Breast epithelium (tissue), 4 donors: ENCODE measurements at places on chromosomes 4 and X. TPM values are rescaled to one million over a fixed set of nuclear protein-coding genes. Genes with fewer than 3 reads are reported as not detected.
A peak's percentile ranks its signal among the peaks of the same experiment; 100 is the strongest.

GRCh38 chr4:91502365-91502764, 801.4 kb upstream of the GRID2 start:
- no peaks in the 10 kb centered on the region for H3K36me3 ChIP-seq
- no peak for DNase-seq
- no peak overlapping the region for H3K27ac ChIP-seq

DNA sequence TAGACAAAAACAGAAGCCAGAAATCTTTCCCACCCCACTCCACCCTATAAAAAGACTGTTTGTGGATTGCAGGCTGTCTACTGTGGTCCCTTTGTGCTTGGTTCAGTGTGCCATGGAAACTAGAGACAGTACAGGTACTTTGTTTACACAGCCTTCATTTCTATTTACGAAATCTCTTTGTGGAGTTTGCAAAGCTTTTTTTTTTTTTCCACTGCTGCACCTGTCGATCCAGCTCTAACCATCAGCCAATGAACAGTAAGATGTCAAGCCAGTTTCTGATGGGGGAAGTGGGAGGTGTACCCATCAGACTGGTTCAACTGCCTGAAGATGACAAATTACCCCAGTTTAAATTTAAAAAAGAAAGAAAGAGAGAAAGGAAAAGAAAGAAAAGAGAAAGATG, 20.2 kb upstream of the LRBA start:
- H3K4me3 ChIP-seq: no peak overlapping the region
- DNase-seq: no peak
- no peaks in the 10 kb centered on the region for H3K4me1 ChIP-seq
- no peaks in the 10 kb centered on the region for H3K36me3 ChIP-seq
- no peaks in the 10 kb centered on the region for H3K27me3 ChIP-seq
- H3K27ac ChIP-seq: no peak overlapping the region

- H3K27me3 ChIP-seq: no peaks in the 10 kb centered on the region
- H3K4me1 ChIP-seq: no peaks in the 10 kb centered on the region
- no peaks in the 10 kb centered on the region for H3K36me3 ChIP-seq
- H3K27ac ChIP-seq: no peak overlapping the region
These were observed 2051.3 kb downstream of the PCDH7 start for GRCh38 chr4:32771491-32771890.

DNA sequence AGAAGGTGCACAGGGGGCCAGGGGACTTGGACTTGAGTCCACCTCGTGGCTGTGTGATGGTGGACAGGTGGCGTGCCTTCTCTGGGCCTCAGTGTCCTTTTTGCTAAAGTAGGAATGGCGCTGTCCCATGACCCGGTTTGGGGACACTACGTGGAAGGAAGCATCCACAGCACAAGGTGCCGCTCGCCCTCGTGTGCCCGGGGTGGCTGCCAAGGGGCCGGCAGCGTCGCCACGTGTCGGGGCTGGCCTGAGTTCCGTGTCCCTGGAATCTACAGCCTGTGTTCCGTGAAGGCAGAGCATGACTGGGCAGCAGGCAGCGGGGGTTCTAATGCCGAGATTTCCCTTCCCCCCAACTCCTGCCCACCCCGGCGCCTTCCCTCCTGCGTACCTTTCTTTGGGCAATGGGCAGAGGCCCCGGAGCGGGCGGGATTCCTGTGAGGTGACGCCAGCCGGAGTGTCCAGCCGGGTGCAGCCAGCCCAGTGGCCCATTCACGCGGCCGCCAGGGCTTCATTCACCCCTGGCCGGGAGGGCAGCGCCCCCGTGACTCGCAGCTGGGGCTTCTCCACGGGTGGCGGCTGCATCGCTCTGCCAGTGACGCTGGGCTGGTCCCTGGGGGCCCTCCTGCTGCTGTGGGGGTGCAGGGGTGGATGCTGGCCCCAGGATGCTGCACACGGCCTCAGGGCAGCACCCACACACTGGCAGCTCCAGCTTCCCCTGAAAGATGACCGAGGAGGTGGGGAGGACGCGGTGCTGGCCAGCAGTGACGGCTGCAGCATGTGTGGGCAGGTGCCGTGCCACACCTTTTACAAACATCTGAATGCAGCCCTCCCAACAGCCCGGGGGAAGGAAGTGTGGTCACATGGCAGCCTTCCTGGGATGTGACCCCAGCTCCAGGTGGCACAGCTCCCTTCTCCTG, 21.2 kb downstream of the DOK7 start:
- H3K4me3 ChIP-seq: peak overlapping the region; percentile 46
- peak; percentile 88 for DNase-seq
- H3K27ac ChIP-seq: peak overlapping the region; percentile 48
- H3K4me1 ChIP-seq: peaks cover 13% of the 10 kb centered on the region
- H3K36me3 ChIP-seq: no peaks in the 10 kb centered on the region
- H3K27me3 ChIP-seq: peaks cover 37% of the 10 kb centered on the region

GRCh38 chr4:30904588-30904987, 184.4 kb downstream of the PCDH7 start:
- H3K4me3 ChIP-seq: no peak overlapping the region
- no peak for DNase-seq
- no peak overlapping the region for H3K27ac ChIP-seq
- no peaks in the 10 kb centered on the region for H3K4me1 ChIP-seq

GRCh38 chrX:24410514-24411189, 50.2 kb downstream of the SUPT20HL1 start:
- no peak for DNase-seq
- H3K4me1 ChIP-seq: no peaks in the 10 kb centered on the region
- no peaks in the 10 kb centered on the region for H3K36me3 ChIP-seq
- no peak overlapping the region for H3K4me3 ChIP-seq
- no peak overlapping the region for H3K27ac ChIP-seq
- H3K27me3 ChIP-seq: no peaks in the 10 kb centered on the region

- H3K4me1 ChIP-seq: no peaks in the 10 kb centered on the region
- no peak overlapping the region for H3K4me3 ChIP-seq
- no peak for DNase-seq
- no peak overlapping the region for H3K27ac ChIP-seq
These were observed 571.5 kb upstream of the TENM3 start for GRCh38 chr4:181671672-181672071.

DNA sequence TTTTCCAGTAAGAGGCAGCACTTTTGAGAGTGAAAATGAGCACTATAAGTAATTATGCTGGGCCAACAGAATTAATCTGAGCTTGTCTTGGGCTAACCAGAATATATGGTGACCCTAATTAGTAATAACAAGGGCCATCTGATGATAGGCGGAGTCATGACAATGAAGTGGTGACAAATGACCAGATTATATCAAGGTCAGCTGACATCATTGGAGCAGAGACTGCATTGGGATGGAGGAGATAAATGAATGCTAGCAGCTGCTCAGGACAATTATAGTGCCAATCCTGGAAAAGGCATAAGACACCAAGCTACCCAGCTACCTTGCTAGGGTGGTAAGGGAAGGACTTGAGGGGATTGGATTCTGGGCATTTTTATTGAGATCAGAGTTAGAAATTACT, 1548.7 kb downstream of the RPA4 start:
- no peaks in the 10 kb centered on the region for H3K27me3 ChIP-seq
- no peaks in the 10 kb centered on the region for H3K4me1 ChIP-seq
- H3K4me3 ChIP-seq: no peak overlapping the region

GRCh38 chr4:165209796-165210195, 2.4 kb downstream of the KLHL2 start:
- no peaks in the 10 kb centered on the region for H3K27me3 ChIP-seq
- DNase-seq: no peak
- H3K36me3 ChIP-seq: no peaks in the 10 kb centered on the region
- peaks cover 6% of the 10 kb centered on the region for H3K4me1 ChIP-seq
- H3K27ac ChIP-seq: peak overlapping the region; percentile 16

- no peaks in the 10 kb centered on the region for H3K27me3 ChIP-seq
- no peaks in the 10 kb centered on the region for H3K4me1 ChIP-seq
- no peak overlapping the region for H3K27ac ChIP-seq
- no peaks in the 10 kb centered on the region for H3K36me3 ChIP-seq
- H3K4me3 ChIP-seq: no peak overlapping the region
These were observed 292.8 kb upstream of the BOD1L1 start for GRCh38 chr4:13920111-13920875.

GRCh38 chr4:52861879-52862616, at the start of gene RASL11B:
RASL11B (plus strand) TSS chr4:52862317; CDS start chr4:52862508, 191 bp downstream.
- peaks cover 4% of the 10 kb centered on the region for H3K4me1 ChIP-seq
- no peaks in the 10 kb centered on the region for H3K36me3 ChIP-seq

DNA sequence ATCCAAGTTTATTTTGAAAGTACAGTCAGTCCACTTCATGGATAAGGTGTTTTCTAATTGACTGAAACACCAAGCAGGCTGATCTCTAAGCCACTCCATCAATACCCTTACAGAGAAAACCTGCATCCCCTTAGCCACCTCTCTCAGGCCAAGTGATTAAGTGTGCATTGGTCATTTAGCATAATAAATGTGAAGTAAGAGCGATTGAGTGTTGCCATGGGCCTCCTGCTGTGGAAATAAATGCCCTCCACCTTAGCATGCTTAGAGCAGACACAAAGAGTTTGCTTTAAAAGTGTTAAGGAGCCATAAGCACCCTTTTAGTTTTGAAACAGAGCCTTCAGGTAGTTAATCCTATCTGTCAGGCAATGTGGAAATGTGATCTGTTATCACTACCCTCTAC, 386.5 kb downstream of the GPAT3 start:
- H3K4me1 ChIP-seq: no peaks in the 10 kb centered on the region
- H3K4me3 ChIP-seq: no peak overlapping the region
- H3K27ac ChIP-seq: no peak overlapping the region
- no peaks in the 10 kb centered on the region for H3K36me3 ChIP-seq

DNA sequence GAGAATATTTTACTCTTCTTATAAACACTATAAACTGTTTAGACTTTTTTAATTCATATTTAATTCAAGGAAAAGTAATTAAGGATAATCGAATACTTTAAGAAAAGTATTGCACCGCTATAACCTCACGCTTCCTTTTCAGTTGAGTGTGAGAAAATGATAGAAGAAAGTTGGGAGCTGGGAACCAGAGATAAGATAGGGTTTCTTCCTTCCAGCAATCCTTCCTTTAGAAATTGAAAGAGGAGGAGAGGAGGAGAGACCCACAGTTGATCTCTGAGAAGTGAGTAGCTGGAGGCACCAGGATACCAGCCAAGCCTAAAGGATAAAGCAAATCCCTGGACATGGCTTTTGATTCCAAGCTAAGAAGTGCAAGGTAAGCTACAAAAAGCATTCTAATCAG, 242.3 kb upstream of the NOCT start:
- H3K36me3 ChIP-seq: no peaks in the 10 kb centered on the region
- DNase-seq: no peak
- no peak overlapping the region for H3K27ac ChIP-seq
- no peak overlapping the region for H3K4me3 ChIP-seq
- no peaks in the 10 kb centered on the region for H3K27me3 ChIP-seq

- peak overlapping the region; percentile 51 for H3K4me3 ChIP-seq
- H3K27ac ChIP-seq: peak overlapping the region; percentile 78
- no peaks in the 10 kb centered on the region for H3K4me1 ChIP-seq
- no peak for DNase-seq
These were observed 1.2 kb downstream of the ARHGAP6 start for GRCh38 chrX:11664211-11665167.

DNA sequence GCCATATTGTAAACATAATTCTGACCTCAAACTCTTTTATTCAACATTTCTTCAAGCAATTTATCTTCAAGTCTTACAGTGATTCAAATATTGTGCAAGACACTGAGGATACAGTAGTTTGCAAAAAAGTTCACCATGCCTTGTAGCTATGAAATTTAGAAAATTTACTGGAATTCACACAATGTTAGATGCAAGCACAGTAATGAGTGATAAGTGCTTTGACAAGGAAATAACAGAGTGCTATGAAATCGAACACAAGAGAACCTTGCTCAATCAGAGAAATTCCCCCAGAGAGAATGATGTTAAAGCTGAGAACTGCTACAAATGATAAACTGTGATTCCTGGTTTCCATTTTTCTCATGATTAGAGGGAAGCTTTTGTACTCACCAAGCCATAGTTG, 952.9 kb downstream of the FAT4 start:
- DNase-seq: no peak
- no peak overlapping the region for H3K4me3 ChIP-seq
- no peaks in the 10 kb centered on the region for H3K4me1 ChIP-seq

- H3K27me3 ChIP-seq: no peaks in the 10 kb centered on the region
- H3K27ac ChIP-seq: no peak overlapping the region
- no peak for DNase-seq
- H3K4me3 ChIP-seq: no peak overlapping the region
These were observed 551.4 kb downstream of the IQCM start for GRCh38 chr4:149264093-149264733.

GRCh38 chr4:108881190-108881589, 118.3 kb upstream of the ETNPPL start:
- DNase-seq: no peak
- H3K36me3 ChIP-seq: no peaks in the 10 kb centered on the region
- no peak overlapping the region for H3K4me3 ChIP-seq
- no peaks in the 10 kb centered on the region for H3K27me3 ChIP-seq

- no peak overlapping the region for H3K27ac ChIP-seq
- no peak for DNase-seq
- H3K4me1 ChIP-seq: no peaks in the 10 kb centered on the region
- H3K27me3 ChIP-seq: no peaks in the 10 kb centered on the region
These were observed 1.4 kb upstream of the PHF8 start for GRCh38 chrX:54045563-54046228.

GRCh38 chr4:156956826-156957368, 14.7 kb downstream of the PDGFC start:
- H3K4me3 ChIP-seq: no peak overlapping the region
- no peaks in the 10 kb centered on the region for H3K36me3 ChIP-seq
- H3K27ac ChIP-seq: no peak overlapping the region
- no peak for DNase-seq

- H3K27me3 ChIP-seq: no peaks in the 10 kb centered on the region
- no peak overlapping the region for H3K4me3 ChIP-seq
- H3K4me1 ChIP-seq: no peaks in the 10 kb centered on the region
These were observed 40.9 kb upstream of the ANXA3 start for GRCh38 chr4:78510681-78511080.

GRCh38 chrX:12304261-12304660, 166.0 kb downstream of the FRMPD4 start:
- H3K4me3 ChIP-seq: no peak overlapping the region
- H3K27ac ChIP-seq: no peak overlapping the region
- H3K4me1 ChIP-seq: no peaks in the 10 kb centered on the region
- no peaks in the 10 kb centered on the region for H3K36me3 ChIP-seq

DNA sequence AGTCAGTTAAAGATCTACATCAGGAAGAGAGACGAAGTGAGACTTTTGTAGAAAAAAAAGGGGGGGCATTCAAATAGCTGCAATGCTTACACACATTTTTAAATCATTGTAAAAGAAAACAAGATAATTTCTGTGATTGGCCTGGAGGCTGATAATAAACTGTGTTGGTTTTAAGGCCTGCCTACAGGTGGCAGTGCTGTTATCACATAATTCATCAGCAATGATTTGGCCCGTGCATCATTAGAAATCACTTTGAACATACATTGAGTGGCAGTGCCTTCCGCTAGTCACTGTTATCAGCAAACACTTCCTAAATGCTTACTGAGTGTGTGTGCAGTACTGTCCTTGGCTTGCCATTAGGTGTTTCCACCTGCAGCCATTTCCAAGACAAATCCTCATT, 831.9 kb downstream of the TRIML1 start:
- H3K27me3 ChIP-seq: no peaks in the 10 kb centered on the region
- no peaks in the 10 kb centered on the region for H3K4me1 ChIP-seq
- no peak overlapping the region for H3K27ac ChIP-seq
- no peak overlapping the region for H3K4me3 ChIP-seq
- no peaks in the 10 kb centered on the region for H3K36me3 ChIP-seq

Gene SLC16A2
- total RNA-seq: 6.6 TPM

Gene SLC49A3
- total RNA-seq: 18.3 TPM

Gene GYPB
- not detected for total RNA-seq

Gene CXCL3
- total RNA-seq: 5.6 TPM

Gene TCEANC
- total RNA-seq: 7.8 TPM

Gene GPR50
- total RNA-seq: not detected

Gene HAND2
- total RNA-seq: 10.5 TPM

Gene SEC31A
- total RNA-seq: 231 TPM
